ENCODE measurements at places on chromosomes 5 and 9. TPM values are rescaled to one million over a fixed set of nuclear protein-coding genes. Genes with fewer than 3 reads are reported as not detected.

DNAI1 gene
- total RNA-seq: 0.96 TPM

DIAPH1 gene
- total RNA-seq: 31.2 TPM

MARVELD2 gene
- total RNA-seq: 15.6 TPM

TPD52L3 gene
- total RNA-seq: not detected

PCDHGC4 gene
- total RNA-seq: 9.9 TPM

VLDLR gene
- total RNA-seq: 13.5 TPM

FCHO2 gene
- 7.0 TPM for total RNA-seq

LMBRD2 gene
- total RNA-seq: 5.0 TPM

DBH gene
- total RNA-seq: not detected

CDC20B gene
- total RNA-seq: not detected

EPB41L4B gene
- 11.8 TPM for total RNA-seq

ARL10 gene
- total RNA-seq: 3.3 TPM

GZMA gene
- total RNA-seq: not detected

BRINP1 gene
- total RNA-seq: 14.4 TPM

FAM53C gene
- 74.5 TPM for total RNA-seq

ANXA2R gene
- total RNA-seq: 0.83 TPM

SIL1 gene
- total RNA-seq: 17.4 TPM

ADAM19 gene
- 37.7 TPM for total RNA-seq

PCDHB11 gene
- total RNA-seq: 0.18 TPM

SH3RF2 gene
- total RNA-seq: 0.89 TPM

GSN gene
- 78.5 TPM for total RNA-seq

HRCT1 gene
- 0.21 TPM for total RNA-seq

PRRX2 gene
- total RNA-seq: 10.8 TPM

ECSCR gene
- 6.4 TPM for total RNA-seq

Measured in H7 (cell line).